ENCODE measurements at places on chromosomes 2 and 18.

DNA sequence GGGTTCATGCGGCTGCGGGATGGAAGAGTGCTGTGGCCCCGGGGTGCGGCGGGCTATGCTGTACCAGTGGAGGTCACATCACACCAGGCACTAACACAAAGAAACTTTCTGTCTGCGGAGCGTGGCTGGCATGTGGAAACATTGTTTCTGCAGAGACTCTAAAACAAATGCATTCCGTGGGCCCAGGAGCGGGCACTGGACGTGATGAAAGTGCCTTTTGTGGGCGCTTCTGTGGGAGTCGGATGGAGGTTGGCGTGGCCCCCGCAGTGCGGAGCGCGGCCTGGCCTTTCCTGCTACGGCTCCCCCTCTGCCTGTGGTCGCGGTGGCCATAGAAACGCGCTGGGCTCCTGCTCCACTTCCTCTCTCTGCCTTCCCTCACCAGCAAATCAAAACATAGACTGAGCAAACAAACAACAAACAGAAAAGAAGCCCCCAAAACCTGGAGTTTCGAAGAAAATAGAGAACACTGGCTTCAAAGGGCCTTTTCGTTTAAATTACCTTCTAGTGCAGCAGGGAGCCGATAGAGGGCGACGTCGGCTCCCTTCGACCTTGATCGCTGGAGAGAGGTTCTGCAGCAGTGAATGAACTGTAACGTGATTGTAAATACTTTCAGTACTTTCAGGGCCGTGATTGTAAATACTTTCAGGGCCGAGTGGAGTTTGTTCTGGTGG, 51.4 kb downstream of the KIF5C start:
- H3K4me3 ChIP-seq = peak overlapping the region; percentile 28
- peak; percentile 67 for DNase-seq
- no peaks in the 10 kb centered on the region for H3K27me3 ChIP-seq

DNA sequence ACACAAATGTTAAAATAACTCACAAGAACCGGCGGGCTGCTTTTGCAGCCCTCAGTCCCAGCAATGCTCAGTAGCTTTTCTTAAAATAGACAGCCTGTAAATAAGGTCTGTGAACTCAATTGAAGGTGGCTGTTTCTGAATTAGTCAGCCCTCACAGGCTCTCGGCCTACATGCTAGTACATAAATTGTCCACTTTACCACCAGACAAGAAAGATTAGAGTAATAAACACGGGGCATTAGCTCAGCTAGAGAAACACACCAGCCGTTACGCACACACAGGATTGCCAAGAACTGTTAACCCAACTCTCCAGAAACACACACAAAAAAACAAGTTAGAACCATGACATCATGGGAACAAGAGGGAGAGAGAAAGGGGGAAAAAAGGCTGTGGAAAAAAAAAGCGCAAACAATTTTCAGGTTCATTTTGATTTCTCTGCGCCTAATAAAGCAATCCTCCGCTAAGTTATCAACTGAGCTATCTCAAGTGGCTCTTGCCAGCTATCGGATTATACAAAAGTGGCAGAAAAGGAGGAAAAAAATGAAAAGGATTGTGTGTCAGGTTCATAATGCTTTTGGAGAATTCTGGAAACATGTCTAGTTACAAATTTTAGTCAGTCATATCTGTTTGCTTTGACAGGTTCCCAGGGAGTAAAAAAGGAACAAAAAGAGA, 89.1 kb downstream of the ZEB2 start:
- peak overlapping the region; percentile 37 for H3K27ac ChIP-seq
- H3K4me1 ChIP-seq = peaks cover 95% of the 10 kb centered on the region
- no peak overlapping the region for H3K4me3 ChIP-seq
- H3K36me3 ChIP-seq = no peaks in the 10 kb centered on the region

DNA sequence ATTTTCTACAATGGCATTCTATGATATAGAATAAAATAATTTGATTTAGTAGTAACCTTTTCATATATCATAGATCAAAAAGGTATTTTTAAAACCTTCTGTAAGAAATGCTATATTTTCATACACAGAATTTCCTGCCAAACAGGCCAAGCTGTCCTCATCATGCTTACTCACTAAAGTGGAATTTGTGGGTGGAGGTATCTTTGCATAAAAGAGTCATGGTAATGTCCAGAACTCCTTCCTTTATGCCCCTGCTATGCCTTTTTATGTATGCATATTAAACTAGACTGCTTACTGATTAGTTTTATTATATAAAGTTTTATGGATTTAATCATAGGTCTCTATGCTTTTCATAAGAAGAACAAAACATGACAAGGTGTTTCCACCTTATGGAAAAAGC, 27.5 kb upstream of the MARCHF7 start:
- H3K36me3 ChIP-seq = no peaks in the 10 kb centered on the region
- H3K4me1 ChIP-seq = no peaks in the 10 kb centered on the region
- no peak overlapping the region for H3K27ac ChIP-seq
- no peak for DNase-seq

GRCh38 chr2:227864161-227864756, 7.2 kb upstream of the DAW1 start:
- H3K27me3 ChIP-seq = no peaks in the 10 kb centered on the region
- H3K36me3 ChIP-seq = no peaks in the 10 kb centered on the region
- H3K4me3 ChIP-seq = no peak overlapping the region
- DNase-seq = no peak
- H3K27ac ChIP-seq = no peak overlapping the region

GRCh38 chr2:23836971-23837565, 89.9 kb downstream of the ATAD2B start:
- no peaks in the 10 kb centered on the region for H3K4me1 ChIP-seq
- H3K27ac ChIP-seq = no peak overlapping the region
- no peak overlapping the region for H3K4me3 ChIP-seq
- no peak for DNase-seq
- no peaks in the 10 kb centered on the region for H3K27me3 ChIP-seq
